ENCODE measurements at places on chromosomes 12 and 14.

DNA sequence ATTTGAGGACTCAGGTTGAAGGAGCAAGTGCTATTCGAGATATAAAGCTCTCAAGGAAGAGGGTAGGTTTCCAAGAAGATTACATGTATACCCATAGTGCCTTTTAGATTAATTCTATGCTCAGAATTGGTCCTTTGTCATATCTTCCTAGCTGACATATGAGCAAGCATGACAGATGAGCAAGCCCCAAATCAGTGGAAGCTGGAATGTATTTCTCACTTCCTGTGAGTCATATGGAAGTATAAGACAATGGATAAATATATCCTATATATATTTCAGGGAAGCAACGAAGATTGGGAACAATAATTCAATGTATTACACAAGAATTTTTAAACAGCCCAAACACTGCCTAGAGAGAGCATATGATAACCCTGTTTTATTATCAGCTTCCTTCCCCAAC lies 674.1 kb upstream of the ATXN7L3B start:
- no peak for DNase-seq

GRCh38 chr14:74085047-74085637 lies 386 bp downstream of the LIN52 start:
- DNase-seq = peak; percentile 25

DNA sequence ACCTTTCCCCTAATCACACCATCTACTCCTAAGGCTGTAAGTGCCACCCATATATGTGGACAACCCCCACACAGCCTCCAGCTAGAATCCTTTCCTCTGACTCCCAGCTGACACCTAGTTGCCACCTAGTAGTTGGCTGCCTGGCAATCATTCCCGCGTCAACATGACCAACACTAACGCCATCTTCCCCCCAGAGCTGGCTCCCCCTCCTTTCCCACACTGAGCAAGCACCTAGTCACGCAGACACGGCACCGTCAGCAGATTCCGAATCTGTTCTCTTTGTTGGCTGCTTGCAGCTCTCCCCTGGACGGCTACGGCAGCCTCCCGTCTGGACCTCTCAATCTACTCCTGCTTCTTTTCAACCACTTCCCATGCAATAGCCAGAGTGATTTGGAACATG lies 27.7 kb downstream of the UBR7 start:
- no peak for DNase-seq

DNA sequence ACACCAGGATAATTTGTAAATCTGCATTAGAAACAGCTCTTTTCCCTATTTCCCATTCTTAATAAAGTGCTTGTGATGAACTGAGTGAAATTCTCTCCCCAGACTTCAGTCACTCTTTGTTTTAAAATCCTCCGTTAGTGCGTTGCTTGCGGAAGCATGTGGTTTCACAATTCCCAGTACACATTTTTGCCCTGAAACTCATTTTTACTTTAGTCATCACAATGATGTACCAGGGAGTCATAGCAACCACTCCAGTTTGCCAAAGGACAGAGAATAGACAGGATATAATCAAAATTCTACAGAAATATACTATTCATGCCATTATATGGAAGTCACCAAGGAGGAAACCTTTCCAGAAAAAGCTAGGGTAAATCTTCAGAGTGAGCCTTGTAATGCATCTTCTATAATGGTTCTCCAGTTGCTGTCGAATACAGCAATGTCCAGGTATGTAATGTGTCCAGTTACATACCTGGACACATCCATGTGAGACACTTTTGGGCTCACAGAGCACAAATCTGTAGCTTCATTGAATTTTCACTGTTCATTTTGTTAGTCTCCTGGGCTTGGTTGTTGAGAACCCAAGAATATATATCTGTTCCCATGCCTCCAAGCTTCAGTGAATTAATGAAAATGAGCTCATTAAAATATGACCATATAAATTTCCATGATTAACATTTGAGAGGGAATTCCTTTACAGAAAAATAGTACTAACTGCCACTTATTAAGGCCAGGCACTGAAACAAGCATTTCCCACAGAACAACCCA lies 57.8 kb downstream of the GPR135 start:
- no peak for DNase-seq

DNA sequence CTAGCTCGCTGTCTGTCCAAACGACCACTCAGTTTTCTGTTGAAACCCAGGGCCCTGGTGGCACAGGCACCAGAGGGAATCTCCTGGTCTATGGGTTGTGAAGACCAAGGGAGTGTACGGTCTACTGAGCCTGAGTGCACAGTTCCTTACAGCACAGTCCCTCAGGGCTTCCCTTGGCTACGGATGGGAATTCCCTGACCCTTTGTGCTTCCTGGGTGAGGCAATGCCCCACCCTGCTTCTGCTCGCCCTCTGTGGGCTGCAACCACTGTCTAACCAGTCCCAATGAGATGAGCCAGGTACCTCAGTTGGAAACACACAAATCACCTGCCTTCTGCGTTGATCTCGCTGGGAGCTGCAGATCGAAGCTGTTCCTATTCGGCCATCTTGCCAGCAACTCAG lies 22.6 kb downstream of the GPHN start:
- DNase-seq = no peak

DNA sequence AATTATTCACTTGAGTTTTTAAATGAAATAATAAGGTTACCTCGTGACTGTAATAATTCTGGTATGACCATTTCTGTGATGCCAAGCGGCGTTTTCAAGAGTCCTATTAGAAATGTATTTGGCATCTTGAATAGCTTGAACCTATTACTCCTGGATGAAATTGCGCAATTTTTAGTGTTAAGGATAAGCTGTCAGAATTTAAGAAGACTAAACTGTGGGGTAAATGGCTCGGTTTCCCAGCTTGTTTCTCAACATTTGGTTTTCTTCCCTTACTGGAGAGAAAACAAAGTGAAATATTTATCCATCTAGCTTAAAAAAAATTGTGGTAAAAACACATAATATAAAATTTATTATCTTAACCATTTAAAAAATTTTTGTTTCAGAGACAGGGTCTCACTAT lies 26.8 kb downstream of the PCNX1 start:
- DNase-seq = no peak

DNA sequence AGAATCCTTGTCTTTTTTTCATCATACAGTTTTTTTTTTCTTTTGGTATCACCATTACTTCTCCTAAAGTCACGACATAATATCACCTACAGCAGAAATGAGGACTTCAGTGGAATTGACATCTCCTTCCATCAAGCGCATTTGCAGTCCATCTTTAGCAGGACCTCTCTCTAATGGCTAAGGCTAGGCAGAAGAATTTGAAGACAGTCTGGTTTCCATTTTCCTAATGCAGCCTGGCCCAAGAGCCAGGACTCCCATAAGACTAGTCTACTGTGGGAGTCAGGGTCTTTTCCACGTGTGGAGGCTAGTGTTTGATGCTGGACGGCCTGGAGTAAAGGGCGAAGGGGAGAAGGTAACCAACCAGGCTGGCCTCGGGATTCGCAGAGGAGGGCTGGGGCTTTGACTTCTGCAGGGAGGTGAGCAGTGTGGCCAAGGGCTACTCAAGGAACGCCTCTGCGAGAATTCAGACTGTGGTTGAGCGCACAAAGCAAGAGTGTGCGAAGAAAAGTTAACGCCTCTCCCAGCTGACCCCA lies 769 bp upstream of the ZNF740 start:
- DNase-seq = peak; percentile 36

DNA sequence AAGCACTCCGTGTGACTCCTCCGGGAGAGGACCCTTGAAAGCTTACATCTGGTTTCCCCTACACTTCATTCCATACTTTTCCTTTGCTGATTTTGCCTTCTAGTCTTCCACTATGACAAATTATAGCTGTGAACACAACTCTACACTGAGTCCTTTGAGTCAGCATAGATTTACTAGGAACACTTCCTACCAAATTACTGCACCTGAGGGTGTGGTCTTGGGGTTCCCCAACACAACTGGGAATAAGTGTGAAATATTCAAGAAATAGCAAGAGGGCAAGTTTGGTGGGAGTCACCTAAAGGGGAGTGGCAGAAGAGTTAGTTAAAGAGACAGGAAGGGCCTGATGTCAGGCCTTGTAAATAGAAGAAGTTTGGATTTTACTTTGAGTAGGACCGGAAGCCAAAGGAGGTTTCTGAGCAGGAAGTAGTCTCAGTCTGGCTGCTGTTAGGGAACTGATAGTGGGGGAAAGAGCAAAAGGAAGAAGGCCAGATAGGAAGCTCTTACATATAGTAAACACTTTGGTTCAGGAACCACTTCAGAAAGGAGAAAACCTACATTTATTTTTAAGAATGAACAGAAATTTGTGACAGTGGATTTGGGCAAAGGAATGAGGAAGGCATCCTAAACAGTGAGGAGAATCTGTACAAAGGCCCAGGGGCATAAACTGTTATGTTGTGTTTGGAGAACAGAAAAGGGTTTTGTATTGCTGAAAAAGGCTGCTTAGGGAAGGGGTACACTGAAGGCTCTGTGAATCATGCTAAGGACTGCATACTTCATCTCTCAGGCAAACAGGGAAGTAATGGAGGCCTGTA lies 14.2 kb downstream of the SEL1L start:
- DNase-seq = no peak

- DNase-seq = no peak
Observed at GRCh38 chr12:115207216-115207915, 523.4 kb upstream of the TBX3 start.

GRCh38 chr12:78192979-78193378 lies 362.3 kb downstream of the NAV3 start:
- no peak for DNase-seq
